ENCODE measurements at places on chromosomes 13 and 19.

DNA sequence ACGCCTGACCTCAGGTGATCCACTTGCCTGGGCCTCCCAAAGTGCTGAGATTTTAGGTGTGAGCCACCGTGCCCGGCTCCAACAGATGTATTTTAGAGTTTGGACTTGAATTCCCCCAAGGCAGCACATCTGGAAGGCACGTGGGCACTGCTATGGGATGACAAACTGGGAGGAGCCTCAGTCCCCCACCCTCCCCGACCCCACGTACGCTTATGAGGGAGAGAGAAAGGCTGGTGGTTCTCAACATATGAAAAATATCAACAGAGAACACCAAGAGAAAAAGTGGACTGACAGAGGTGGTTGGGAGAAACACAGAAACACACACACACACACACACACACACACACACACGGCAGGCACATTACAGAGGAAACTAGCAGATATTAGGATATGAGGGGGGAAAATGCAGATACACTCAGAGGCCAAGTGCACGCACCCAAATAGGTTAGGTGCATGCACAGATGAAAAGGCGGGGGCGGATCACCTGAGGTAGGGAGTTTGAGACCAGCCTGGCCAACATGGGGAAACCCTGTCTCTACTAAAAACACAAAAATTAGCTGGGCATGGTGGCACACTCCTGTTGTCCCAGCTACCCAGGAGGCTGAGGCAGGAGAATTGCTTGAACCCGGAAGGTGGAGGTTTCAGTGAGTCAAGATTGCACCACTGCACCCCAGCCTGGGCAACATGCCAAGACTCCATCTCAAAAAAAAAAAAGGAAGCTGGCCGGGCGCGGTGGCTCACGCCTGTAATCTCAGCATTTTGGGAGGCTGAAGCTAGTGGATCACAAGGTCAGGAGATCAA, 3.2 kb downstream of the STX10 start:
- H3K27ac ChIP-seq: no peak overlapping the region
- DNase-seq: no peak
- H3K4me3 ChIP-seq: no peak overlapping the region
- peaks cover 29% of the 10 kb centered on the region for H3K36me3 ChIP-seq
- no peaks in the 10 kb centered on the region for H3K27me3 ChIP-seq

DNA sequence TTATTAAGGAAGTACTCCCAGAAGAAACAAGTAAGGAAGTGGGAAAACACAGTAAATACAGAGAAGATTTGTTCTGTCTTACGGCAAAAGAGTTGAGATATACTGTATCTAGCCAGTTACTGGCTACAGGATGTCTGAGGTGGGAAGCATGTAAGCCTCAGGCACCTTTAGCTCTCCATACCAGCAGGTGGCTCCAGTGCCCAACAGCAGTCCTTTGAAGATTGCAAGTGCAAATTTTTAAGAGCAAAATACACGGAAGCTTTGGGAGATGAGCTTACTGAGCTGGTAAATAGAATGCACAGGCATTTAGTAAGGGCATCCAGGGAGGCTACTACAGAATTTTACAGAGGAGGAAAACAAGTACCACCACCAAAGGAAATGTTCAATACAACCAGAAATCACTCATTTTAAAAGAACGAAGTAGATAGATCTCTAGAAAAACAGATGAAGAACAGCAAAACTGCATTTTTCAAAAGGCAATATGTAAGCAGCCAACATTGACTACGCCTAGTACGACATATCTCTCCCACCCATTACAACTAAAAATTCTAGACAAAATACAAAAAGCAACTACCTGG, 57.9 kb upstream of the VSTM2B start:
- no peak overlapping the region for H3K27ac ChIP-seq
- H3K4me1 ChIP-seq: no peaks in the 10 kb centered on the region
- H3K27me3 ChIP-seq: no peaks in the 10 kb centered on the region

GRCh38 chr19:55530996-55531395, 5.9 kb downstream of the SBK2 start:
- no peak for DNase-seq
- H3K4me1 ChIP-seq: no peaks in the 10 kb centered on the region
- no peak overlapping the region for H3K27ac ChIP-seq
- no peaks in the 10 kb centered on the region for H3K36me3 ChIP-seq
- no peaks in the 10 kb centered on the region for H3K27me3 ChIP-seq

DNA sequence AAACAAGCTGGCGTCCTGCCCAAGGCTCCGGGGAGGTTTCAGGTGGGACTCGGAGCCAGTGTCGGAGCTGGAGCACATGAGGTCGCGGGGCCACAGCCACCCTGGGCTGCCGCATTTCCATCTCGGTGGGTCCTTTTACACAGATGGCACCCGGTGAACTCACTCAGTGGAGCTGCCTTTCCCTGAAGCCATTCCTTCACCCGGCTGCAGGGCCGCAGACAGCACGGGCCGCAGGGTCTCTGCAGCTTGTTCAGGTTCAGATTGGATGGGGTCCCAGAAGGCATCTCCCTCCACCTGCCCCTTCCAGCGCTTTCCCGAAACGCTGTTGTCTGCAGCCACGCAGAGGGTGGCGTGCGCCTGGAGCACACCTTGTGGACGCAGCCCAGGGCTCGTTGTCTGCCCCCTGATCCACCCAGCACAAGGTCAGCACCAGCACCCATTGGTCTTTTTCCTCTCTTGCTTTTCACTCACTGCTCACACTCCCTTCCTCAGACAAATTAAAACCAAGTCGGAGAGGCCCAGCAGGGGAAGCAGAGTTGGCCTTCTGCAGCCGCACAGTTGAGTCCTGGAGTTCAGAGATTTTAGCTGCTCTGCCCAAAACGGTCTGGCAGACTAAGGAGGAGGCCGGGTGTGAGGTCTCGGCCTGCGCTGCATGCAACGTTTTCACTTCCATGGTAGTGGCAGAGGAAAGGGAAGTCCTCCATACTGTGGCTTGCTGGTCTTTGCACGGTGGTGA, 18.1 kb downstream of the MCF2L start:
- H3K27ac ChIP-seq: no peak overlapping the region
- H3K36me3 ChIP-seq: no peaks in the 10 kb centered on the region
- peaks cover 28% of the 10 kb centered on the region for H3K27me3 ChIP-seq
- H3K4me3 ChIP-seq: no peak overlapping the region

- no peaks in the 10 kb centered on the region for H3K4me1 ChIP-seq
- H3K36me3 ChIP-seq: no peaks in the 10 kb centered on the region
- no peaks in the 10 kb centered on the region for H3K27me3 ChIP-seq
- no peak overlapping the region for H3K4me3 ChIP-seq
Observed at GRCh38 chr13:104954210-104954609, 1581.3 kb downstream of the EFNB2 start.

DNA sequence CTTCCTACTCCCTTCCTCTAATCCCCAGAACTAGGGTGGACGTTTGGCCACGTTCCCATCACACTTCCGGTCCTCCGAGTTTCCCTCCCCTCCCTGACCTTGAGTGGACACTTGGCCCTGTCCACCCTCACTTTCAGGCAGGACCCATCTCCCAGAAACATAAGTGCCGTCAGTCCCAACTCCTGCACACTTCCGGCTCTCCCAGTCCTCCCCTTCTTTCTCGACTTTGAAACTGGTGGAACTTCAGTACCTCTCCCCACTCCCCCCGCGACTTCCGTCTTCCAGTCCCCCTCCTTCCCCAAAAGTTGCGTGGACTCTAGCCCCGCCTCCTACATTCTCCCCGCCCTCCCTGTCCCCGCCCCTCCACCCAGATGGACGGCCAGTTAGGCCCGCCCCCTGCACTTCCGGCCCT, 278 bp upstream of the ZNF274 start:
- peaks cover 41% of the 10 kb centered on the region for H3K36me3 ChIP-seq
- peak overlapping the region; percentile 61 for H3K4me3 ChIP-seq

- DNase-seq: no peak
- no peaks in the 10 kb centered on the region for H3K4me1 ChIP-seq
- no peaks in the 10 kb centered on the region for H3K27me3 ChIP-seq
- H3K4me3 ChIP-seq: no peak overlapping the region
- no peak overlapping the region for H3K27ac ChIP-seq
- H3K36me3 ChIP-seq: no peaks in the 10 kb centered on the region
Observed at GRCh38 chr19:33410915-33411401, 37.4 kb downstream of the CEBPG start.

DNA sequence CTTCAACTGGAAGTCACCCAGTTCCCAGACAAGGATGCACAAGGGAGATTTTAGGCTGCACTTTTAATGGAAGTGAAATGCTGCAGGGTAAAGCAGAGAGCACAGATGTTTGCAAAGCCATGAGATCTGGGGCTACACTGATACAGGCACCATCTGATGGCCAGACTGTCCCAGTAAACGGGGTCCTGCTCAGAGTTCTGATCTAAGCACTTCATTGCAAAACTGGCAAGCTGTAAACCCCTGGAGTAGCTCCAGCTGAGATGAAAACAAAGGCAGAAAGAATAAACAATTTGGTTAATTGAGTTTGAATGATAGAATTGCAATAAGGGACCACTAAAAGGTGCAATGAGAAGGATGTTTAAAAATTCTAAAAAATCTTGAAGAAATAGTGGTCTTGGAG, 197.1 kb downstream of the OXGR1 start:
- H3K4me1 ChIP-seq: no peaks in the 10 kb centered on the region
- H3K36me3 ChIP-seq: no peaks in the 10 kb centered on the region
- no peaks in the 10 kb centered on the region for H3K27me3 ChIP-seq
- H3K27ac ChIP-seq: no peak overlapping the region

DNA sequence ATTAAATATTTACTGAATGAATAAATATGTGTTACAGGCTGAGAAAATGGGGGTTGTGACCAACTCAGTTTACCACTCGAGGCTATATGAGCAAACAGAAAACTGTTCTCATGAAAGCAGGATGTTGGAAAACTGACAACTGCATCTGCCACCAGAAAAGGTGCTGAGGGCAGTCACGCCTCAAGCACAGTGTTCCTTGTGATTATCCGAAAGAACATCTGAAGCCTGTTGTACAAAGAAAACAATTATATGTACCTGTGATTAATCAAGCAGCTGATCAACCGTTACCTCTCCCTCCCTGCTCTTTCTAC, 6.2 kb upstream of the KLK13 start:
- H3K27ac ChIP-seq: no peak overlapping the region
- no peak overlapping the region for H3K4me3 ChIP-seq
- DNase-seq: no peak
- no peaks in the 10 kb centered on the region for H3K27me3 ChIP-seq

DNA sequence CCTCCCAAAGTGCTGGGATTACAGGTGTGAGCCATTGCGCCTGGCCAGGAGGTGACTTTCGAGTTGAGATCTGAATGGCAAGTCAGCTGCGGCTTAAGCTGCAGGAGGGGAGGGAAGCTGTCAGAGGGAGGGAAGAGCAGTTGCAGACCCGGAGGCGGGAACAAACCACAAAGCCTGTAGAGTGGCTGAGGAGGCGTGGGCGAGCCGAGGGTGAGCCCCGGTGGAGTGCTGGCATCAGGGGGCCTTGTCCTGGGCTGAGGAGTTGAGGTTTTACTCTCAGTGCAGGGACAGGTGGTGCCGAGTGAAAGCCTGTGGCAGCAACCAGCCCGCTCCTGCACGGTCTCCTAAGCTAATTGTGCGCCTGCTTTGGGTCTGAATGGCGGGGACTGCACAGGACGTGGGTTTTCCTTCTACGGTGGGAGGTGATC, 24.2 kb downstream of the PPP1R37 start:
- no peaks in the 10 kb centered on the region for H3K27me3 ChIP-seq
- no peak overlapping the region for H3K27ac ChIP-seq
- H3K36me3 ChIP-seq: no peaks in the 10 kb centered on the region
- no peak overlapping the region for H3K4me3 ChIP-seq

DNA sequence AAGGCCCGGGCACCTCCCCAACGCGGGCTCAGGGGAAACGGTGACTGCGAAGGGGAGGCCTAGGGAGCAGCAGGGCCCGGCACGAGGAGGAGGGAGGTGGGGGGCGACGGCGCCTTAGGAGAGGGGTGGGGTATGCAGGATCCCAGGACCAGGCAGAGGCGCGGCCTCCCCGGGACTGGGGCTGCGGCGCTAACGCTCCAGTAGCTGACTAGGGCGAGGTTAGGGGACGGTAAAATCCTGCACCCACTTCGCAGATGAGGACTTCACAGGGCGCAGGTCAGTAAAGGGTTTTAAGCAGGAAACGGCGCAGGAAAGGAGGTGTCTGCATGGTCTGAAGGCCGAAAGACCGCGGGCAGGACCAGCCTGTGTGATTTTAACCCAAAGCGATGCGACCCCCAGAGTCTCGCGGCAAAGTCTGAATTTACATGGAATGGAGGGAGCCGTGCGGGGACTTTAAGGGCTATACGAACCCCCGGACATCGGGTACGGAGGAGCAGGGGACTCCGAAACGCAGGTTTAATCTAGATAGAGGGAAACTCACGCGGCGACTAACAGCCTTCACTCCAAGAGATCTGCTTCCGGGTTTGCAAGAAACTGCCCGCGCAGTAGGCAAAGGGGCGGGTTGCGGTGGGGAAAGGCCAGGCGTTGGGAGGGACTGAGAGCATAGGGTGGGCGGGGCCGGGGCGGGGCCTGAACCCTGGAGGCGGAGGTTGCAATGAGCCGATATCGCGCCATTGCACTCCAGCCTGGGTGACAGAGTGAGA, at the start of gene ZNF665:
TSS of gene ZNF665 (minus strand) at position 588 of the 764 bp plus-strand sequence. CDS start 10,460 bp downstream, outside the sequence.
- 0 out of 2 replicates have a peak, but pooled peaks cover 4% of the 10 kb centered on the region for H3K36me3 ChIP-seq
- H3K4me3 ChIP-seq: peak within 1 kb of the TSS; percentile 53
- no peaks in the 10 kb centered on the region for H3K27me3 ChIP-seq
- DNase-seq: peak; percentile 74
- H3K27ac ChIP-seq: no peak within 1 kb of the TSS

GRCh38 chr19:11563532-11563931, 4.5 kb upstream of the ELOF1 start:
- no peak overlapping the region for H3K4me3 ChIP-seq
- DNase-seq: no peak
- no peaks in the 10 kb centered on the region for H3K36me3 ChIP-seq
- H3K27me3 ChIP-seq: no peaks in the 10 kb centered on the region

DNA sequence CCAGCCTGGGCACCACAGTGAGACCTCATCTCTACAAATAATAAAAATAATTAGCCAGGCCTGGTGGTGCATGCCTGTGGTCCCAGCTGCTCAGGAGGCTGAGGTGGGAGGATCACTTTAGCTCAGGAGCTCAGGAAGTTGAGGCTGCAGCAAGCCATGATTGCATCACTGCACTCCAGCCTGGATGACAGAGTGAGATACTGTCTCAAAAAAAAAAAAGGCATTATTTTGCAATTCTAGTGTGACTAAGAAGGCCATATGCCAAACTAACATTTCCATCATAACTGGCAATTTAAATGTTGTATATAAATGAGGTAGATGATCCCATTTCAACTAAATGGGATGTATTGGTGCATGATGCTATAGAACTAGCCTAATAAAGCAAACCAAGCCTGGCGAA, 632.8 kb upstream of the KLF12 start:
- no peaks in the 10 kb centered on the region for H3K27me3 ChIP-seq
- no peak overlapping the region for H3K4me3 ChIP-seq
- peaks cover 15% of the 10 kb centered on the region for H3K4me1 ChIP-seq
- H3K27ac ChIP-seq: no peak overlapping the region
- H3K36me3 ChIP-seq: no peaks in the 10 kb centered on the region
- no peak for DNase-seq
